ENCODE measurements at places on chromosomes 6 and 20. TPM values are rescaled to one million over a fixed set of nuclear protein-coding genes. Genes with fewer than 3 reads are reported as not detected.
A peak's percentile ranks its signal among the peaks of the same experiment; 100 is the strongest.

DNA sequence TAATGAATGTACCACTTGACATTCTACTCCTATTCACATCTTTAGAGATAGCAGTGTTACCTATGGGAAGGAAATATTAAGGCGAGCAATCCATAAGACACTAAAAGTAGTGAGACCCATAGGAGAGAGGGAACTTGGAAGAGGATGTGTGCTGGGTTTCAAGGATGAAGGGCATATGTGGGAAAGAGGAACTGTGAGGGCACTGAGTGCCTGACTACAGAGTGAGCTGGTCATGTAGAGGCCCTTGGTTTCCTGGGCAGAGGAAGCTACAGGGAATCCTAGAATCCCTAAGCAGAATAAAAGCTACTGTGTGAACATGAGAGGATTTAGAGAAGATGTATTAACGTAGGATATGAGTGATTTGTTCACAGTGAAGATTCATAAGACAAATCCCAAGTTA lies 262.8 kb downstream of the FARS2 start:
- no peak for DNase-seq

- DNase-seq, result peak; percentile 33
These were observed 336.0 kb downstream of the SYNE1 start for GRCh38 chr6:152301021-152301764.

CRIP3 gene
- polyA plus RNA-seq, result not detected

GRCh38 chr6:102051001-102051400 lies 657.5 kb downstream of the GRIK2 start:
- no peak for DNase-seq

- no peak for DNase-seq
These were observed 236.8 kb upstream of the MAN1A1 start for GRCh38 chr6:119586250-119586882.

DNA sequence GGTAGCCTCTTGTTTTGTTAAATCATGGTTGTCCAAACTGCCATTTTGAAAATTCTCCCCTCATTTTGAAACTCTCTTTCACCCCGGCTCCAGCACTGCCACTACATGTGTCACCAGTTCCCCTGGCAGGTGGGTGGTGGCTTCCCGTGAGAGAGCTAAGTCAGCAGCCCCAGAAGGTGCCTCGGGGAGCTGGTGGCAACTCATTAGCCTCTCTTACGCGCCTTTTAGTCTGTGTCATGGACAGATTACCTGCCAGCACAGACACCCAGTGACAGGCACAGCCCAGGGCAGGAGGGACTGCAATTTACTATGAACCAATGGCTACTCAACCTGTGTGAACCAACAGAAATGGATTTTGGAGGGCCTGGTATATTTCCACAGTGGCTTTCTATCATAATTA lies 147.1 kb upstream of the SASH1 start:
- no peak for DNase-seq

DNA sequence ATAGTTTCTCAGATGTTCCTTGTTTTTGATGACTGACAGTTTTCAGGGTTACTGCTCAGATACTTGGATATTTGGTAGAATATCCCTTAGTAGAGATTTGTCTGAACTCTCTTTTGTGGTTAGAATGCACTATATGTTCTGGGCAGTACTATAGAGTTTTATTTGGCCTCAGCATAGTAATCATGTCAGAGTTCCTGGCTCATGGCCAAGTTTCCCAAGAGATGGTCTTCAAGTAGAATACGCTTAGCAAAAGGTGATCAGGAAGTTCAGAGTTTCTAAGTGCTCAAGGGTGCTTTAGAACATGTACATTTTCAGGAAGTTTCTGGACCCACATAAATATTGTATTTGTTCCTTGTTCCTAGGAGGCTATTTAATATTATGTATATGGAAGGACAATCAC lies 1209.7 kb upstream of the GJE1 start:
- DNase-seq, result no peak

DNA sequence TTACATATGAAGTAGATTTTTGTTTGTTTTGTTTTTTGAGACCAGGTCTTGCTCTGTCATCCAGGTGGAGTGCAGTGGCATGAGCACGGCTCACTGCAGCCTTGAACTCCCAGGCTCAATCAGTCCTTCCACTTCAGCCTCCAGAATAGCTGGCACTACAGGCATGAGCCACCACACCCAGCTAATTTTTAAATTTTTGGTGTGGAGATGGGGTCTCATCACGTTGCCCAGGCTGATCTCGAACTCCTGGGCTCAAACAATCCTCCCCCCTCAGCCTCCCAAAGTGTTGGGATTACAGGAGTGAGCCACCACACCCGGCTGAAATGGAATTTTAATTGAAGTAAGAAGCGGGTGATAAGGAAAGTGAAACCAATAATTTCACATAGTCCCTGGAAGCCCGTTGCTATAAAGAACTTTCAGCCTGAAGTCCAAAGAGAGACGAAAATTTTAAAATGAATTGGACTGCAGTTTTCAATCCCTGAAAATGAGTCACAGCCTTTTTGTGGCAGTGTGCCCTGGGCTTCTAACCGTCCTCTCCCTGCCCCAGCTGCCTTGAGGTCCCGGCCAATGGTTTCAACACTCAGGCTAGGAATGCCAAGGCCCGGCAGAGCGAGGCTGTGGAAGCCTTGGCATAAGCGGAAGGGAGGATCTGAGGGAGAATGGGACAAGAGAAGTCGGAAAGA lies 757 bp downstream of the RAET1E start:
- DNase-seq, result peak; percentile 63

KIFC1 gene
- polyA plus RNA-seq, result 10.2 TPM

GRCh38 chr6:16676376-16676775 lies 84.9 kb downstream of the ATXN1 start:
- no peak for DNase-seq

C6orf15 gene
- not detected for polyA plus RNA-seq

DNA sequence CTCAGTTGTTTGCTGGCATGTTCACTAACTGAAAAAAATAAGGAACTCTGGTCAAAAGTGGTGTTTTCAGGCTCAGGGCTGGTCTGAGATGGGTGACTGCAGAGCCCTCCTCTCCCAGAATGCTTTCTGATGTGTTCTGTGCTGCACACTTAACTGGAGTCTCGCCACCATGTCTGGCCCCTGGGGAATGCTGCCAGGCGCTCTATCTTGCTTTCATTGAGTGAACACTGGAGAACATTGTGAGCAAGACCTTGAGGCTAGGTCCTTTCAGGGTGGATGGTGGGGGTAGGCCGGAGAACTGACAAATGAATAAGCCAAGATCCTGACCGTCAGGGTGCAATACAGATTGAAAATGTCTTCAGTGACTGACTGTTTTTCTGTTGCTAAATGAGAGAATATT lies 19.5 kb downstream of the PANK2 start:
- no peak for DNase-seq

DNA sequence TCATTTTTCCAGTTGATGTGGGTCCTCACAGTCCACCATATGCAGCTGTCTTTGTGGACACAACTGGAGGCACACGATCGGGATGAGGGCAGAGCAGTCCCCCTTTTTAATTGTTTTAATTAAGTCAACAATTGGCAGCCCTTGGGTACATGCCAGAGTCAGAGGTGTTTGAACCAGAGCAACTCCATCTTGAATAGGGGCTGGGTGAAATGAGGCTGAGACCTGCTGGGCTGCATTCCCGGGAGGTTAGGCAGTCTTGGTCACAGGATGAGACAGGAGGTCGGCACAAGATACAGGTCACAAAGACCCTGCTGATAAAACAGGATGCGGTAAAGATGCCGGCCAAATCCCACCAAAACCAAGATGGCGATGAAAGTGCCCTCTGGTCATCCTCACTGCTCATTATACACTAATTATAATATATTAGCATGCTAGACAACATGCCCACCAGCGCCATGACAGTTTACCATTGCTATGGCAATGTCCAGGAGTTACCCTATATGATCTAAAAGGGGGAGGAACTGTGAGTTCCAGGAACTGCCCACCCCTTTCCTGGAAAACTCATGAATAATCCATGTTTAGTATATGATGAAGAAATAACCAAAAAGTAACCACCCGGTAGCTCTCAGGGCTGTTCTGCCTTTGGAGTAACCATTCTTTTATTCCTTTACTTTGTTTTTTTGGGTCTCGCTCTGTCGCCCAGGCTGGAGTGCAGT lies 31.8 kb upstream of the BLCAP start:
- no peak for DNase-seq

DNA sequence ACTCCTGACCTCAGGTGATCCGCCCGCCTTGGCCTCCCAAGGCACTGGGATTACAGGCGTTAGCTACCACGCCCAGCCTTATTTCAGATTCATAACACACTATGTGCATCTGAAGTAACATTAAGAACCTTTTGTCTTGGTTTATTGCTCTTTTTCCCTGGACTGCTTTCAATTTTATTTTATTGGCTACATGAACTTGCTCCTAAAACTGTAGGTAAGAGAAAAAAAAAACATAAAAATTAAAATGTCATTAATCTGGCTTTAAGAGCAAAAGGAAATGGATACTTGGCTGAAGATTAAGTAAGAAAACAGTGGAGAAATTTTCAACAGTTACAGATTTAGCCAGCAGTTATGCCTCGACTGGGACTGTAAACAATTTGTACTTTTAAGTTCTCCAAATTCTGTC lies 62.5 kb downstream of the GJA1 start:
- DNase-seq, result no peak

DNA sequence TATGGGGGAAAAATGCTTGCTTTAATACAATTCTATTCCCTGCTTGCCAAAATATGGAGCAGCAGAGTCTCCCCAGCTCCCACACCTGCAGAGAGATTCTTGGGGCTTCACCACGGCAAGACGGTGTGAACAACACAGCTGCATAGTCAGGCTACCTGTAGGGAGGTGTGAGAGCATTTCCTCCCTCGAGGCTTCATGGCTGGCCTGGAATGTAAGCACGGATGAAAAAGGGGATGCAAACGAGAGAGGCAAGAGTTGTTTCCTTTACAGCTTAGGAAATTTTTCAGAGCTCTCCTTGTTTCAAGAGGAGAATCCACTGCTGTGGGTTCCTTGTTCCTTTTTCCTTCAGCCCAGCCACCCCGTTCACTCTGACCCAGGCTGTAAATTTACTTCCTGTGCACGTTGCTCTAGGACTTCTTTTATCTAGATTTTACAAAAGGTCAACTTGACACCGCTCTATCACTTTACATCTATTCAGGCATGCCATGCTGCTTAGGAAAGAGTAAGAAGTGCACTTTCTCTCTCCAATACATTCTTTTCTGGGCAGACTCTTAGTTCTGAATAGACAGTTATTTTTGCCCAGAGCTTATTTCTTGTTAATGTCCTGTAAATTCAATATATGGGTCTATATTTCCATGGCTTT lies 197.1 kb downstream of the KHDC1L start:
- no peak for DNase-seq
